Fibroblast of skin of left biceps (primary cell): ENCODE measurements at places on chromosomes 6 and 20.

DNA sequence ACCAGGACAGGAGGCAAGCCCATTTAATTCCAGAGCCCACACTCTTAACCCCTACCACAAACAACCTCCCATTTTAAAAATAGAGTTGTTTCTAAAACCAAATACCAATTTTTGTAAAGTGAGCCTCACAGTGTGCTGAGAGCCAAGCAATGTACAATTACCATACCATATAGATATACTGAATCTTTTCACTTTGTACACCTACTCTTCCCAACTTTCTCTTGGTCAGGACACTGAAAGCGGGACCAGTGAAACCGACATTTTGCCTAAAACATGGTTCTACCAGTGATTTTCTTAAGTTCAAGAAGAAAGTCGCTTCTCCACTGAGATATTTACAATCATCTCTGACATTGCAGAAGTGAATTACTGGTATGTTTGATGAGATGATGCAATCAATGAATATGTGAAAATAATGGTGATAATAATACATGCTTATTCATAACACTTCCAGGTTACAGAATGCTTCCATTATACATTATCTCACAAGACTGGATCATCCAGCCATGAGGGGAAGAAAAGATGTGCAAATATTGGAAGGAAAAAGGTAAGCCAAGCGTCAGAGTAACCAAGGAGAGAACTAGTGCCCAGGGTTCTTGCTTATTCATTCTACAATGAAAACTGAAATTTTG lies 74.1 kb downstream of the HIVEP2 start:
- no peak for DNase-seq

- no peak for DNase-seq
These were observed 95.6 kb downstream of the RAMACL start for GRCh38 chr6:166490671-166491500.

- no peak for DNase-seq
These were observed 39.7 kb upstream of the PPP1R3G start for GRCh38 chr6:5045416-5045815.

DNA sequence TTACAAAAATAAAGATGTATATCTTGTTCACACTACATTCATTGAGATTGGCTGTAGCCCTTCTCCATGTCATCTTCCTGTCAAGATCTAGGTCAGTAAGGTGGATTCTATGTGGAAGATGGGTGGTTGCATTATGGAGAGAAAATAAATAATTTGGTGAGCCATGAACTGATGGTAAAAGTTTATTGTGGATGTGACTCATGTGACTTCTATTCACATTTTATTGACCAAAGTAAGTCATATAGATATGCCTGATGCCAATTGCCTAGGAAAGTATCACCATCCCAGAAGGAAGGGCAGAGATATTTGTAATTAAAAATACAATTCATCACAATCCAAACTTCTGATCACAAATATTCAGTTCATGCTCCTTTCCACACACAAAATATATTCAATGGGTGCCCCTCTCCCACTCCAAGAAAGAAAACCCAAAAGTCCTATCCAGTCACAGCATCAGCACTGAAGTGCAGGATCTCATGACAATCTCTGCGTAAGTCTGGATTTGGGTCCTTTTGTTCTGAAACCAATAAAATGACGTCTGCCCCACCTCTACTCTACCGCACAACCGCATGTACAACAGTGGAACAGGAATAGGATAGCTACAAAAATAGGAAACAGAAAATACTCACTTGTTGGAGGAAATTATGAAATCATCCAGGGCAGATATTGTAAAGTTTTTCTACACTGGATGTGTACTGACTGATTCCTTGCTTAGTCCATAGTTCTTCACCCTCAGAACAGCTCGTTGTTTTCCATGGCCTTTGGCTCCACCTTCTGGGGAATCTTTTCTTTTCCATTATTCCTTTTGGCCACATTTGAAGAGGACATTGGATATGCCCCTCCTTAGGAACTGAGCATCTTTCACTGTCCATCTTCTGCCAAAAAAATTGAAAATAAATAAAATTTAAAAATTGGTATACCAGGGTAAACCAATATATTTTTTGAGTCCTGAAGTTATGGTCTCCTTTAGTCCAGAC lies 16.1 kb upstream of the SLC17A3 start:
- no peak for DNase-seq

DNA sequence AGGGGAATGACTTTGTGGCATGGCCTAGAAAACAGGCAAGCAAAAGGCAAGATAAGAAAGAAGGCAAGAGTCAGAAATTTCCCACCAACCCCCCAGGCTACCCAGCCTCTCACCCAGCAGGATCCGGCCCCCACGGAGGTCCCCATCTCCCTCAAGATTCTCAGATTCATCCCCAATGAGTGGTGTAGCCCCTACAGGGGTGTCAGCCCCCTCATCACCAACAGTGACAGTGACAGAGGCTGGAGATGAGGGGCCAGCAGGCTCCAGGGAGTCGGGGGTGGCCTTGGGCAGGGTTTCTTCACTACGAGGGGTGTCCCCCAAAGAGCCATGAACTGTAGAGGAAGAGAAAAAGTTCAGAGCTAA lies 1.0 kb downstream of the EHMT2 start:
- no peak for DNase-seq

GRCh38 chr6:122347751-122348150 lies 51.7 kb upstream of the HSF2 start:
- no peak for DNase-seq

GRCh38 chr6:160398674-160399271 lies 50.6 kb downstream of the SLC22A3 start:
- no peak for DNase-seq

- no peak for DNase-seq
These were observed 69.3 kb upstream of the SUPT3H start for GRCh38 chr6:45447005-45447404.

GRCh38 chr6:11878735-11879134 lies 100.1 kb upstream of the ADTRP start:
- DNase-seq: no peak

DNA sequence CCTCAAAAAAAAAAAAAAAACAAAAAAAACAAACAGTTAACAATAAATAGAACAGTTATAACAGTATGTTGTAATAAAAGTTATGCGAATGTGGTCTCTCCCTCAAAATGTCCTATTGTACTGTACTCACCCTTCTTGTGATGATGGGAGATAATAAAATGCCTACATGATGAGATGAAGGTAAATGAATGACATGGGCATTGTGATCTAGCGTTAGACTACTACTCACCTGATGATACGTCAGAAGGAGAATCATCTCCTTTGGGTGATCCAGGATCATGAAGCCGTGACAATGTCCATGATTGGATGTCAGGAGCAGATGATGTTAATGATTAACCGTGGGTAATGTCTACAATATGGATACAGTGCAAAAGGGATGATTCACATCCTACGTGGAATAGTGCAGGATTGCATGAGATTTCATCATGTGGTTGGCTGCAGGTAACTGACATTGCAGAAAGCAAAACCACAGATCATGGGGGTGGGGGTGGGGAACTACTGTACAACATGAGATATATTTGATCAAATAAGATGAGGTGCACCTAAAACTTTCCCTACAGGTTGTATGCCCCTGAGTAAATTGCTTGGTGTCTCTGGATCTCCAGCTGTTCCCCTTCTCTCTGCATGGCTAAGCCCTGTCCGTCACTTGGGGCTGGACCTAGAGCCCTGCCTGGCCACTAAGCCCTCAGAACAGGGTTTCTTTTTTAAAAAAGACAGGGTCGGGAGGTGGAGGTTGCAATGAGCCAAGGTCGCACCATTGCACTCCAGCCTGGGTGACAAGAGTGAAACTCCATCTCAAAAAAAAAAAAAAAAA lies 6.2 kb upstream of the RBCK1 start:
- peak; percentile 83 for DNase-seq

GRCh38 chr20:10511170-10511508 lies 76.0 kb downstream of the SLX4IP start:
- DNase-seq: no peak

DNA sequence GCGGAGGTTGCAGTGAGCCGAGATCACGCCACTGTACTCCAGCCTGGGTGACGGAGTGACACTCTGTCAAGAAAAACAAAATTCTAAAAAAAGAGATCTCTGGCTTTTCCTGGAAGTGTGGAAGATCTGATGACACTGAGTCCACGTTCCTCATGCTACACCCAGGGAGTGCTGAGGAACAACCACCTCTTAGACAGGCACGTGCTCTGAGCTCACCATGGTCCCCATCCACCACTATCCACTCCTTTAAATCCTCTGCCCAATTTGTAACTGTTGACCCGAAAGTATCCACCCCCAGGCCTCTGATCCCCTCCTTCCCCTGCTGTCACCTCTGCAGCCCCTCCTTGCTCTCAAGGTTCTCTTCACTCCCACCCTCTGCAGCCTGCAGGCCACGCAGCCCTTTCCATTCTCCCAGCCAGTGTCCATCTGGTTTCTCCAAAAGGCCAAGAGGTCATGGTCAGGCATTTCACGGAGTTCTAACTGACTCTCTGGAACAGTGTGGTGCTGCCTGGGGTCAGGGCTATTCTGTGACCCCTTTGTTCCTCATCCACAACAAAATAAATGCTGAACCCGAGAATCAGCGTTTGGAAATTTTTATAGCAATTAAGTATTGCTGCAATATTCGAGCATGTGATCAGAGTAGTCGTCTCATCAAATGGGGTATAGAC lies 88.8 kb downstream of the ATP9A start:
- no peak for DNase-seq

- no peak for DNase-seq
These were observed 196.2 kb downstream of the PAX1 start for GRCh38 chr20:21901470-21902275.
